AML-193 (cell line): ENCODE measurements at places on chromosomes 1 and 21.

DNA sequence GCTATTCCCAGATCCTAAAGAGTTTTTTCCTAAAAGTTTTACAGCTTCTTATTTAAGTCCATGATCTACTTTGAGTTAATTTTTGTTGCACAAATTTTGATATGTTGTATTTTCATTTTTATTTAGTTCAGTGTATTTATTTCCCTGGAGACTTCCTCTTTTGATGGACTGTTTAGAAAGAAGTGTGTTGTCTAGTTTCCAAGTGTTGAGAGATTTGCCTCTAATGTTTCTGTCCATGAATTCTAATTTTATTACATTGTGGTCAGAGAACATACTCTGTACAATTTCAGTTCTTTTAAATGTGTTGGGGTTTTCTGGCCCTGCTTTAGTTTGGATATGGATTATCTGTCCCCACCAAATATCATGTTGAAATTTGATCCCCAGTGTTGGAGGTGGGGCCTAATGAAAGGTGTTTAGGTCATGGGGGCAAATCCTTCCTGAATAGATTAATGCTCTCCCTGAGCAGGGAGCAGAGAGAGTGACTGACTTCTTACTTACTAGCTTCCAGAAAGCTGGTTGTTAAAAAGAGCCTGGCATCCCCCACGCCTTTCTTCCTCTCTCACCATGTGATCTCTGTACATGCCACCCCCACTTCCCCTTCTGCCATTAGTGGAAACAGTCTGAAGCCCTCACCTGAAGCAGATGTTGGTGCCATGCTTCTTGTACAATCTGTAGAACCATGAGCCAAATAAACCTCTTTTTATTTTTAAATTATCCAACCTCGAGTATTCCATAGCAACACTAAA is 4.6 kb downstream of the CHD1L start:
- peak; percentile 9 for DNase-seq

DNA sequence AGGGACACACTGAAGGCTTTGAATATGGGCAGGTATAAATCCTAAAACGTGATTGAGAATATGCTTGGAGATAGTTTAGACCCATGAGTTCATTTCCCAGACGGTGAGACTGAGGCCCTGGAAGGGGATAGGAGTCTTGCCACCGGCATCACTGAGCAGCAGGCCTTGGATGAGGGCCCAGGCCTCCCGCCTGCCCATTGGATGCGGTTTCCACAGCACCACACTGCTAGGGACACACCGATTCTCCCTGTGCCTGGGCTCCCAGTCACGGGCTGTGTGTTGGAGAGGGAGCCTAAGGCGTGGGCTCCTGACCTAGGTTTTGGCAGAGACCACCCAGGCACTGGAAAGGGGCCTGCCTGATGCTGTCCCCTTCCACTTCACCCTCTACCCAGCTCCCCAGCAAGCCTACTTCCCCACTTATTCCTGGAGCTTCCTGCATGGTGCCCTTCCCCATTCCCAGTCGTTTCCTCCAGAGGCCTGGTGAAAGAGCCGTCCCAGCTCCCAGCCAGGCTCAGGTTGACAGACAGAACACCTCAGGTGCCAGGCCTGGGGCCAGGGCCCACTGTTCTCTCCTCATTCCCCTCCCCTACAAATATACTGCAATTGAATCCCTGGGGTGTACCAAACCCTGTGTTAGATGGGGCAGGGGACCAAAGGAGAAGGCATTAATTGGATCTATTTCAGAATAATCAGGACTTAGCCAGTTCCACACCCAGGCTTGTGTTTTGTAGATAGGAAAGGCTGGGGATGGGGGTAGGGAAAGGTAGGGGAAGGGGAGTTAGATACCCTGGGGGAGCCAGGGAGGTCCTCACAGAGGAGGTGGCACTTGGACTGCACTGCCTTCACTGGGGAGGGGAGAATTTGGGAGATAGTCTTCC is 3.4 kb downstream of the FOXO6 start:
- no peak for DNase-seq

DNA sequence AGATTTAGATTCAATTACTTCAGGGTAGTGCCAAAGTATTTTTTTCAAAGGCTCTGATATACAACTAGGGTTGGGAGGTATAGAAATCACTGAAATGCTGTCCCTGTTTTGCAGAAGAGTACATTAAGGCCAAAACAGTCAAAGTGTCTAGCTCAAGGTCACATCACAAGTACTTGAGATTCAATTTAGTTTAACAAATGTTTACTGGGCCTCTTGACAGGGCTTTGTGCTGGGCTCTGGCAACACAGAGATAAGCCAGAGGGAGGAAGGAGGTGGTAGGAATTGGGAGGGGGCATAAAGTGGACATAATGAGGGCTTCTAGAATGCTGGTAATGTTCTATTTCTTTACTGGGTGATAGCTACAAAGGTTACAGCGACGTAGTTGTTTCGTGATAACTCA is 2.3 kb upstream of the SLC9A1 start:
- DNase-seq: no peak

GRCh38 chr1:161140755-161141400 is 8.4 kb upstream of the DEDD start:
- DNase-seq: no peak

DNA sequence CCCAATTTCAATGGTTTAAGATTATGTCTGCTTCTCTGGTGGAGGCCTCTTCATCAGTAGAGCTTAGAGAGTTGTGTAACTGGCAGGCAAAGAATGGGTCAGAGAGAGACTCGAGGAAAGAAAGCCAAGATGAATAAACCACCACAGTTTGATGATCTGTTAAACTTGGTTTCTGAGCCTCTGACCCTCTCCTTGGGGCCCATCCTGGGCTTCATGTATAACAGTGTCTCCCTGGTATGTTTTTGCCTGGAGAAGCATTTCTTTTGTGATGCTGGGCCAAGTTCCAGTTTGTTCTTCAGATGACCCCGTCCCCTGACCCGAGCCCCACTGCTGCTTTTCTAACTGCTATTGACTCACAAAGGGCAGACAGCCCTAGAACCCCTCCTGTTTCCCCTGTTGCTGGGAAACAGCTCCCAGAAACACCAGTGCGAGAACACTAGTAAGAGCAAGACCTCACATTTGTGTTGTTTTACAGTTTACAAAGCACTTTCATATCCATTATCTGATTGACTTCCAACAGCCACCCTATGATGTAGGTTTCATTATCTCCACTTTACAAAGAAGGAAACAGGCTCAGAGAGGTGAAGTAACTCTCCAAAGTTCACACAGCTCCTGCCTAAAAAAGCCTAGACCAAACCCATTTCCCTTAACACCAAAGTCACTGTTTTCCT is 9.0 kb downstream of the CD2 start:
- no peak for DNase-seq

- DNase-seq: no peak
Observed at GRCh38 chr1:110390692-110391245, at the start of gene SLC16A4. TSS of gene SLC16A4 (minus strand) at chr1:110391026. CDS start at chr1:110389323, 1,703 bp downstream.

- DNase-seq: no peak
Observed at GRCh38 chr1:76572229-76572628, 295.1 kb upstream of the ST6GALNAC5 start.

GRCh38 chr1:9701665-9702064 is 50.1 kb downstream of the PIK3CD start:
- DNase-seq: no peak

- peak; percentile 45 for DNase-seq
Observed at GRCh38 chr1:74771913-74772515, 39.1 kb downstream of the TYW3 start.

DNA sequence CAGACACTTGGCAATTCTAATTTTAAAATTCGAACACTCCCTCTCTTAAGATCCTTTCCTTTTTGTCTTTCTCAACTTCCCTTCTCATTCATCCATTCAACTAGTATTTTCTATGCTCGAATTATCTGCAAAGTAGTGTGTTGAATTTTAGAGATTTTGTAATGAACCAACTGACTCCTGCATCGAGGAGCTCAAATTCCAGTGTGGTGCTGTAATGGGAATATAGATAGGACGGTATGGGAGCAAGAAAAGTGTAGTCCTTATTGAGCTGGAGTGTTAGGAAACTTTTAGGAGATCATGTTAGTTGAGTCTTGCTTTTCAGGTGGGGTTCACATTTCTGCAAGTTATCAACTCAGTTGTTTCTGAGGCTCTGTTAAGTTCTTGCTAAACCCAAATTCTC is 897.5 kb downstream of the TTLL7 start:
- DNase-seq: no peak

GRCh38 chr1:33342041-33342723 is 21.3 kb upstream of the A3GALT2 start:
- no peak for DNase-seq

DNA sequence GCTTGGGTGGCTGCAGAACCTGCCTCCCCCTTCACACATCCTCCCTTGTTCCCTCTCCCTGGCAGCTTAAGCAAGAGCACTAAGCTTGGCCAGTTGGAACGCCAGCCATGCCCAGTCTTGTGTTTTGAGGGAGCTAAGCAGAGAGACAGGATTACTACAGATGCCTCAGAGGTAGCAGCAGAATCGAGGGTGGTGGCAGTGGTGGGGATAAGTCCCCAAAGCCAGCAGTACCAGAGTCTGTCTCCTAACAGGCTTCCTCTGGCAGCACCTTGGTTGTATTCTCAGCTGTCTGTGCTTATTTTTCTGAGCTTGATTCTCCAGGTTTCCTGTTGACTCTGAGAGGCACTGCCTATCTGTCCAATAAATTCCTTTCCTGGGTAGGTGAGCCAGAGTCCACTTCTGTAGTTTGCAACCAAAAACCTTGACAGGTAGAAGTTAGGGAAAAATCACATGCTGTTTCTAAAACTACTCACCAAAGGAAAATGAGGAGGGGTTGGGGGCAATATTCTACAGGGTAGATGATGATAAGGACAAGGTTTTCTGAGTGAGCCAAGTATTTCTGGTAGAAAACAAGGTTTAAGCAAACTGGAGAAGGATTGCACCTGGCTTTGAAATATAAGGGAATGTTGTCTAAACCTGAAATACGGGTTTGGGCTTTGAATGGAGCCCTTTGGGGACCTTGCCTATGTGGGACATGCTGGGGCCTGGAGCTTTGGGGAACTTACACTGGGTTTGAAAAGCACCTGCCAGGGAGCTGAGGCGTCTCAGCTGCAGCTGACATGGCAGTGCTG is 100.8 kb downstream of the PBX1 start:
- no peak for DNase-seq

GRCh38 chr1:22800629-22801028 is 90.0 kb downstream of the EPHB2 start:
- DNase-seq: no peak
